Amygdala (tissue), 56 donors: ENCODE measurements at places on chromosomes 11 and 22.

DNA sequence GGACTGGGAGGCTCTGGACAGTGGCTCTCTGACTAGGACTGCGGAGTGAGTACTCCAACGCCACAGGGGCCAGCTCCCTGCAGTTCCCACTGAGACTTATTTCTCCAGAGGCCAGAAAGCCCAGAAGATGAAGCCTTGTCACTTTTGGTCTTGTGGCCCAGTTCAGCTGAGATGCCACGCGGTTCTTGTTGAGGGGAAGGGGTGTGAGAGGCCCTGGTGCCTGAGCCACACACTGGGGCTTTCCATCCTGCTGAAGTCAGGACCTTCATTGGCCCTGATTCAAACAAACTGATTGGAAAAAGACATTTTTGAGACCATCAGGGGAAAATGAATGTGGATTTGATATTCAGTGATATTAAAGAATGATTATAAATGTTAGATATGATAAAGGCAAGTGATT, 73.6 kb downstream of the UBASH3B start:
- DNase-seq: no peak

DNA sequence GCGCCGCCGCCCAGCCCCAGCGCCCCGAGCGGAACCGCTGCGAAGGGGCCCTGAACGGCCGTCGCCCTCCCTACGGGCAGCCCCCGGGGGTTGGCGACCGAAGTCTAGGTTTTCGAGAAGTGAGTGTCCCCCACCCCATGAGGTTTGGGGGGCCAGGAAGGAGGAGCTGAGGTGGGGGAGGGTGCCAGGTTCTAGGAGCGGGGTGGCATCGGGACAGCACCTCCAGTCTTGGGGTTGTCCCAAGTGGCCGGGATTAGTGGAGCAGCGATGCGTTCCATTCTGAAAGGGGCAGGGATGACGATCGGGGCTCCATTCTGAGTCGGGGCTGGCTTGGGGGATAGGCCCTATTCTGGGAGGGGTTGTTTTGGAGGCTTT, 408 bp downstream of the PPP2R5B start:
- no peak for DNase-seq

DNA sequence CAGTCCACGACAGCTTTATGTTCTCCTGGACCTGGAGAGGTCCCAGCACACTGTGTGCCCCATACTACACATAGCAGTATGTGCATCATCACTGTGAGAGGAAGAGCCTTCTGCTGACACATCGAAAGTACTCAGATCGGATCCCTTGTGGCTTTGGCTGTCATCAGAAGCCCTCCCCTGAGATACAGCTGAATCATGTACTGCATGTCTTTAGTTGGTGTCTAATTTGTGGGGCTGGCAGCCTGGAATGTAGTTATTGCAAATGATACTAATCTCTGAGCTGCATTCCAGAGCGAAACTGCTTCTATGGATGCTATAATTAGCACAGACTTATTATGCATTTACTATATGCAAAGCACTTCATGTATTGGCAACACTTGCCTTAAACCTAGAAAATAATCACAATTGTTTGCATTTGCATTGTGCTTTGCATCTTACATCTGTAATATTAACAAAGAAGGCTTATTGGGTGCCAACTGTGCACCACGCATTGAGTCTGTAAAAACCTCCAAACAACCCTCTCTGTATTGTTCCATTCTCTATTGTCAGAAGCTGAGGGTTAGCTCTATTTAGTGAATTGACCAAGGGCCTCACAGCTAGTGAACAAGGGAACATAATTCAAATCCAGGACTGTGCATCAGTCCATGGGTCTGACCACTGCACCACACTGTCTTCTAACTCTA, 89.2 kb upstream of the CRTAM start:
- no peak for DNase-seq

- no peak for DNase-seq
Measured at GRCh38 chr11:71190551-71190950, 61.8 kb downstream of the SHANK2 start.

DNA sequence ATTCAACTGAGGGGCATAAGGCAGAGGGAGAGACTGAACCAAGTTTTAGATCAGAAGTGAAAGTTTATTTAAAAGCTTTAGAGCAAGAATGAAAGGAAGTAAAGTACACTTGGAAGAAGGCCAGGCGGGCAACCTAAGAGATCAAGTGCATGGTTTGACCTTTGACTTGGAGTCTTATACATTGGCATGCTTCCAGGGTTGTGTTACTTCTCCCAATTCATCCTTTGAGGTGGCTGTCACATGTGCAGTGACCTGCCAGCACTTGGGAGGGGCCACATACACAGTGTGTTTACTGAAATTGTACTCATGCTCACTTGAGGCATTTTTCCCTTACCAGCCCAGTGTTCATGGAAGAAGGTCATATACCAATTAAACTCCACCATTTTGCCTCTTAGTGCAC, 30.4 kb downstream of the CYP2R1 start:
- DNase-seq: no peak

DNA sequence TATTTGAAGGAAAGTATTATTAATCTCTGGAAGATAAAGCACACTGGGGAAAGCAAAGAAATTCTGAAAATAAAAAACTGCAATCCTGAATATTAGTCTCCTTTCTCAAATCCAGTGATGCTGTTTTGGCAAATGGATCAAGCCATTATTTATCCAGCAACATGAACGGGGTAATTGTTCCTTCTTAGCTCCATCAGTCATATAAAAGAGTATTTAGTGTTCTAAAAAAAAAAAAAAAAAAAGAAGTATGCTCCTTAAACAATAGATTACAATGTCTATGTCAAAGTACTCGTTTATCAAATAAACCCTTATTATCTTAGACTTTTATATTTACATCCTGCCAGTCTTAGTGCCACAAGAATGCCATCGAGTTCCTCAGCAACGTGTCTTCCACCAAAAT, 1.3 kb downstream of the RDX start:
- no peak for DNase-seq

GRCh38 chr11:101436511-101437142, 147.2 kb downstream of the TRPC6 start:
- DNase-seq: no peak

GRCh38 chr11:112885744-112886433, 75.3 kb upstream of the NCAM1 start:
- no peak for DNase-seq

GRCh38 chr22:44710474-44711240, 8.7 kb downstream of the PRR5 start:
- no peak for DNase-seq

GRCh38 chr11:111441443-111441842, 62.4 kb upstream of the POU2AF1 start:
- no peak for DNase-seq

- no peak for DNase-seq
Measured at GRCh38 chr11:60810569-60810968, 25.4 kb downstream of the MS4A10 start.

DNA sequence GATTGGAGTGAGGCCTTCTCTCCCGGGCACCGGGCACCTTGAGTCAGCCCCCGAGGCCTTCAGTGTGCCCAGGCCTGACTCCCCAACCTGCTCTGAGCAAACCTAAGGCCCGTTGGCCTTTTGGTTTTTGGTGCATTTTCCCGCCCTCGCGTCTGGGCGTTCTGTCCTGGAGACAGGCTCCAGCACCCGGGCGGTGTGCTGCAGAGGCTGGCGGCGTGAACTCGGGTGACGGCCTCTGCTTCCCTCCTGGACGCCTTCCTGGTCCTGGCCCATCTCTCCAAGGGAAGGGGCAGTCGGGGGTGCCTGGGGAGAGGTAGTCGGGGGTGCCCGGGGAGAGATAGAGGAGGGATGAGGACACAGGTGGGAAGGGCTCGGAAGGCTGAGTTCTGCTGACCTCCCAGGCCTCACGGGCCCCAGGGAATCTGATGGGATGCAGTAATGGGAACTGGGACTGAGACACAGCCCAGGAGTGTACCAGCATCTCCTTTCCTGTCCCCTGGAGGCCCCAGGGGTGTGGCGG, 1326.4 kb downstream of the BRD1 start:
- DNase-seq: no peak

- no peak for DNase-seq
Measured at GRCh38 chr11:40701027-40701426, 758.4 kb downstream of the LRRC4C start.
